ENCODE measurements at places on chromosomes 7 and 10.

DNA sequence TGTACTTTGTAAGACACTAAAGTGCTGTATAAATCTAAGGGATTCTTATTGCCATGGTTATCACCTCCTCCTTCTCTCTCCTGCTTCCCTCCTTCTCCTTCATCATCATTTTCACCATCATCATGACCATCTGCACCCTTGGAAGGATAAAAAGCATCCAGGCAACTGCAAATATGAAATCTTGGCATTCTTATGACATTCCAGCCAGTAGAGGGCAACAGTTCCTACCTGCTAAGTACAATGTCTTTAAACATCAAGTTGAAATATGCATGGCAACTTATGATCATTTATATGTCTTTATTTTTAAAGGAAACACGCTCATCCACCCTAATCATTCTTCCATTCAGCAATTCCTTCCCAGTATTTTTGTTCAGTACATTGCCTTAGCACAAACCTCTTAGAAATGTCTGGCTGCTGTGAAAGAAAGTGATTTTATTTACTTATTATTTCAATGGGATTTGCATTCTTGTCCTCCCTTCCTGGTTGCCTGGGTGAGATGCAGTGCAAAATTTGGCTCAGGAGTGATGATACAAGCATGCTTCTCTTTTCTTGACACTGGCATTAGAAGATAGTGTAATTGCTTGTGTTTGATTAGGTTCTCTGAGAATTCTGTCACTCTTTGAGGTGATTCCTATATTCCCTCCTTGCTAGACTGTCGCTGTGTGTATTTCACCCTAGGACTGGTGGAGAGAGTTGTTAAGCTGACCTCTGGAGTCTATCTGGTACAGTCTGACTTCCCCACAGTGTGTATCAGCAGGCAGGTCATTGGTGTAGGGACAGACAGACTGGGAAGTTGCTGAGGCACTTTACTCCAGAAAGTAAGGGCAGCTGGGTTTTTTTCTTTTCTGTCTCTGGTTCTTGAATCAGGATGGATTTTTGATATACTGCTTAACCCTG, 188.5 kb upstream of the BMPER start:
- DNase-seq = peak; percentile 73

DNA sequence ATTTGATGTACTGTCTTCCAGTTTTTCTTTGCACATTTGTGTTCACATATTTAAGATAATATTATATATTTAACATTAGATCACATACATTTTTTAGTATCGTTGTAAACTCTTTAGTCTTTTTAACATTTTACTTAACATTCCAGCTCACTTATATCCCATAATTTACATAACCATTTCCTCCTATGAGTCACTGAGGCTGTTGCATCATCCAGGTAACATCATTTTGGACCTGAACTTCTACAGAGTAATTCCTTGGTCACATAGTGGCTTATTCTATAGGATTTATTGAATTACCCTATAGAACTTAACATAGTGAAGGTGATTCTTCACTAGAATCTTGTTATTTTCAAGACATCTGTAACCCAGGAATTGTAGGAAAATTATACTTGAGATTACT, 194.4 kb downstream of the POU6F2 start:
- DNase-seq = no peak

DNA sequence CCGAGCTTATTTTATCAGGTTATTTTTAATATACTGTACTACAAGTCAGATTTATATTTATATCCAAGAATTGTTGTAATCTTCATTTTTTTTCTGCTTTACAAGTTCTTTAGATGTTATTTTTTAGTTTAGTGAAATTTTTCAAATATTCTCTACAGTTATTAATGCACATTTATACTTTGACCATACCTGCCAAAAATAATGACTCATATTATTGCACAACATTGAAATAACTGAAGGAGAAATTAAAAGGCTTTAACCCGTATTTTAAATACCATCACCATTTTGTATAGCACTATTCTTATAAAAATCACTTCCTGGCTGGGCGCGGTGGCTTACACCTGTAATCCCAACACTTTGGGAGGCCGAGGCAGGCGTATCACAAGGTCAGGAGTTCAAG, 278.5 kb downstream of the BICC1 start:
- DNase-seq = peak; percentile 63

DNA sequence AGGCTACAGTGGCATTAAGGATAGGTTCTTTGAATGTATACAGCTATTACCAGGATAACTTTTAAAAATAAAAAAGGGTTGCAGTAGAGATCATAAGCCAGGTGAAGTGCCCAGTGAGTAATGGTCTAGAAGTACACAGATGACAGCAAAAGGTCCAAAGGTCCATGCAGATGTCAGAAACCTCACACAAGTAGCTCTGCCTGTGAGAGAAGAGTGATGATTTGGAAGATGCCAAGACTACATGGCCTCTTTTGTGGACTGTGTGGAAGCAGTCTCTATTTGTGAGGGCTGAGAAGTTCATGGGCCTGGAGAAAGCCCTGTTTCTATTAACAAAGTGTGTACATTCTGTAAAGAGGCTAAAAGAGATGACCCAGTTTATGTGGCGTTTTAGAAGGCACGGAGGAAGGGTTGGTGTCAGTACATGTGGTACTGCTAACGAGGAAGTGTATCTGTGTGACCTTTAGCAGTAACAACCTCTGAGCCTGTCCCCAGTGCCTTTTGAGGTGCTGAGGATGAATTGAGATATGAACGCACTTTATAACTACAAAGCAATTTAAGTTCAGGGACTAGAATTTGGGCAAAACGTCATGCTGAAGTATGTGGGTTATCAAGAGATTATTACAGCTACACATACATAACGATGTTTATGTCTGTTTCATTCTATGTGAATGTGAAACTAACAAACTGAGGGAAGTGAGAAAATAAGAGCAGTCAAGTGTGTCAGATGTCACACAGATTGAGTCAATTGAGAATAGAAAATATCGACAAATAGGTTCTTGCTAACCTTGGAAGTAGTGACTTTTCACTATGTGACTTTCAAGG, 7.6 kb downstream of the CYCS start:
- no peak for DNase-seq

- no peak for DNase-seq
Measured at GRCh38 chr10:97607095-97607636, 17.6 kb downstream of the C10orf62 start.

DNA sequence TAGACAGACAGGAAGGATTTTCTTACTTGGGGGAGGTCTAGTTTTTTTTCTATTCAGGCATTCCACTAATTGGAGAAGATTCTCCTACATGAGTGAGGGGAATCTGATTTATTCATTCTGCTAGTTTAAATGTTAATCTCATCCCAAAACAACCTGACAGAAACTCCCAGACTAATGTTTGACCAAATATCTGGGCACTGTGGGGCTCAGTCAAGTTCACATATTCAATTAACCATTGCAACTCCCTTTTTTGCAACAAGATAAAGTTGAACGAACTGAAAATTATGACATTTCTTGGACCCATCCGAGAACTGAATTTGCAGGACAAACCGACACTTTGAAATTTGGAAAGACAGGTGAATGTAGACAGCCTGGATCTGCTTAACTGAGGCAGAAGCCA, 194.4 kb upstream of the PTER start:
- DNase-seq = no peak

DNA sequence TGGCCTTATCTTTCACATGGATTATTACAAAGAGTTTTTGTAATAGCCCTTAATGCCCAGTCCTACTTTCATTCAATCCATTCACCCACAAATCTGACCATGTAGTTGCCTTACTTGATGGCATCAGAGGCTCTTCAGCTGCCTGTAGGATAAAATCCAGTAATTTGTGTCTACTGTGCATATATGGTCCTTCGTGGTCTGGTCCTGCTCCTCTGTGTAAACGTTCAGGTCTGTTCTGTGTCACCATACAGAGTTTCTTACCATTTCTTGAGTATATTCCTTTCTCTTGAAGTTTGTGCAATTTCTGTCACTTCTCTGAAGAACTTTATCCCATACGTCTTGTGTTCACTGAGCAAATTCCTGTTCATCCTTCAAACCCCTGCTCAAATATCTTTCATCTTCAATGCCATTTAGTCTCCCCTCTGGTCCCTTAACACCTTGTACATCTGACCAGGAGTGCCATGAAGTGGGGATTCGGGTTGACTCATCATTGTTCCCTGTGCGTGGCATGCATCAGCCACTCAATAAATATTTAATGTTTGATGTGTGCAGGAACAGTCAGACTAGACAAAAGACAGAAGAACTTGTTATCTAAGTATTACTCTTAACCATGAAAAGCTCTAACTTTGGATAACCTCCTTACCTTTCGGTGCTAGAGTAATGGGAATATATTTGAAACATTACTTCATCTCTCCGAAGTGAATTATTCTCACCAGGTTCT, 98.6 kb upstream of the RPA3 start:
- DNase-seq = no peak

DNA sequence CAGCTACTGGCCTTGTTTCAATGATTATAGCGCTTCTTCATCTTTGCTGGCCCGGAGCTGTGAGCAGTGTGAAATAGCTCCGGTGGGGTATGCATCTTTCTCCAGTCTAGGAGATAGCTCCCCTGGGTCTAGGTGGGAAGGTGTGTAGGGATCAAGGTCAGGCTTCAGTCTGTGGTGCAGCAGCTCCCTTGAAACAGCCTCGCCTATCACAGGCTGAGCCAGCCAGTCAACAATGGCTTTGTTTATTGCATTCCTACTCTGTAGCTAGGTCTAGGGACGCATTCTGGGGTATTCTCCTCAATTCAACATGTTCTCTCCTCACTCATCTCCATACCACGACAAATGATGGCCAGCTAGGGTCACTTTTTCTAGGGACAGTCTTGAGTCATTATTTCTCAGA, 646.8 kb upstream of the IGFBP3 start:
- DNase-seq = no peak

- peak; percentile 24 for DNase-seq
Measured at GRCh38 chr10:112203328-112204076, 19.9 kb upstream of the GPAM start.

- no peak for DNase-seq
Measured at GRCh38 chr10:69353977-69354635, 62.6 kb downstream of the TACR2 start.

GRCh38 chr7:130266258-130266960, at the start of gene CPA2:
Gene CPA2, plus strand, starts transcription at chr7:130266863. Its CDS starts 19 bp downstream, at chr7:130266882.
- DNase-seq = no peak

GRCh38 chr10:98411768-98412167, 3.2 kb downstream of the PYROXD2 start:
- DNase-seq = no peak

- DNase-seq = no peak
Measured at GRCh38 chr10:120738658-120739057, 112.5 kb upstream of the WDR11 start.

- DNase-seq = no peak
Measured at GRCh38 chr7:2710901-2711551, 23.0 kb downstream of the AMZ1 start.

GRCh38 chr7:141335164-141335563, 216.0 kb upstream of the AGK start:
- no peak for DNase-seq

DNA sequence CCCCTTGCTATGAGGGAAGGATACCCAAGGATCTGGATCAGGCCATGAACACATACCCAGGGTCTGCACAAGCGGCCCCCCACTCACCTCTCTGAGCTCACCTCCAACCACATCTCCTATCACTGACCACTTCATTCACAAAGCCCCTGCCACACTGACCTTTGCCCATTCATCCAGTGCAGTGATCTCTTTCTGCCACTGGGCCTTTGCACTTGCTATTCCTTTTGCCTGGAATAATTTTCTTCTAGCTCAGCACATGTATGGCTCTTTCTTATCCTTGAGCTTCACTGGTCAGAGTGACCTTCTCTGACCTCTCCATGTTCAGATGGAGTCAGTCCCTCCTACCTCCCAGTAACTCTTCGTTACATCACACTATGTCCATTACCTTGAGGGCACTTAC, 48.3 kb downstream of the ADRA2A start:
- DNase-seq = no peak

DNA sequence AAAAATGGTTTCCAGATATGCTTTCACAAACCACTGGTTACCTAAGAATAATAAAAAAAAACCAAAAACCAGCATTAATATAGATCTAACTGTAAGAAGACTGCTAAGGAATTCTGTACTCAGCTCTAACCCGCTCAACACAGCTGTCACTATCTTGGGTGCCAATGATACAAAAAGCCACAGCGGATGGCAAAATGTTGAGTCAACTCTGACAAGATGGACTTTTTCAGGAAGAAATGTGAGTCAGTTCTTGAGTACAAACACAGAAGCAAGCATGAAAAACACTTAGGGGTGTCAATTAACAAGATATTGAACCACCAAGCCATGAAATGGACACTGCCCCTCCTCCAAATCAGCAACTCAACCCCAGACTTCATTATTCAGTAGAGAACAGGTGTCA, 55.0 kb downstream of the CTTNBP2 start:
- no peak for DNase-seq

- DNase-seq = no peak
Measured at GRCh38 chr7:142918901-142919300, 14.6 kb downstream of the TRPV5 start.
